ENCODE measurements at places on chromosomes 11 and 22.

- DNase-seq, result no peak
Observed at GRCh38 chr22:44721213-44721612, 19.2 kb downstream of the PRR5 start.

- no peak for DNase-seq
Observed at GRCh38 chr11:8106679-8107078, 25.7 kb downstream of the TUB start.

GRCh38 chr11:102476812-102477211 lies 24.2 kb upstream of the TMEM123 start:
- DNase-seq, result no peak

GRCh38 chr11:16793511-16793910 lies 55.1 kb downstream of the C11orf58 start:
- DNase-seq, result no peak

GRCh38 chr11:42462558-42463310 lies 849.1 kb upstream of the API5 start:
- no peak for DNase-seq

GRCh38 chr11:119905162-119905561 lies 176.2 kb upstream of the NECTIN1 start:
- no peak for DNase-seq

DNA sequence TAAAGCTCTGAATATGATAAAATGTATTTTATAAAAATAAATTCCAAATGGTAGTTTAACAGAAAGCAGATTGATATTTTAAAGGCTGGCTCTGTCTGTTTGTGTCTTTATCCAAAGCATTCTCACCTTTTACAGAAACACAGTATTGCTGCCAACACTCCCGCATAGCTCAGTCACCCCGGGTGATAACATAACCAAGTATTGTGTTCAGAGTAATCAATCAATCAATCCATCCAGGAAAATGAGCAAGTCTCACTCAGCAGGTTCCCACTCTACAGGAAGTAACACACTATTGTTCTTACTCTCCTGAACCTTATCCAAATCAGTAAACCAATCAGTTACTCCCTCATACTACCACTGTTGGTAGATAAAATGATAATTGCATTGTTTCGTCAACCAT lies 203.4 kb downstream of the LRRC4C start:
- DNase-seq, result no peak

GRCh38 chr22:48750282-48750681 lies 1077.4 kb downstream of the BRD1 start:
- no peak for DNase-seq

DNA sequence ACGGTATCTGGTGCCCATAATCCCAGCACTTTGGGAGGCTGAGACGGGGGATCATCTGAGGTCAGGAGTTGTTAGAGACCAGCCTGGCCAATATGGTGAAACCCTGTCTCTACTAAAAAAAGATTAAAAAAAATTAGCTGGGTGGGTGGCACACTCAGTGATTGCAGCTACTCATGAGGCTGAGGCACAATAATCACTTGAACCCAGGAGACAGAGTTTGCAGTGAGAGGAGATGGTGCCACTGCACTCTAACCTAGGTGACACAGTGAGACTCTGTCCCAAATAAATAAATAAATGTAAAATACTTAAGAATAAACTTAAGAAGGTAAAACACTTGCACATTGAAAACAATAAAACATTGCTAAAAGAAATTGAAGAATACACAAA lies 90.4 kb downstream of the ZNF280B start:
- DNase-seq, result no peak

- DNase-seq, result no peak
Observed at GRCh38 chr11:78651923-78652842, 77.5 kb upstream of the NARS2 start.

DNA sequence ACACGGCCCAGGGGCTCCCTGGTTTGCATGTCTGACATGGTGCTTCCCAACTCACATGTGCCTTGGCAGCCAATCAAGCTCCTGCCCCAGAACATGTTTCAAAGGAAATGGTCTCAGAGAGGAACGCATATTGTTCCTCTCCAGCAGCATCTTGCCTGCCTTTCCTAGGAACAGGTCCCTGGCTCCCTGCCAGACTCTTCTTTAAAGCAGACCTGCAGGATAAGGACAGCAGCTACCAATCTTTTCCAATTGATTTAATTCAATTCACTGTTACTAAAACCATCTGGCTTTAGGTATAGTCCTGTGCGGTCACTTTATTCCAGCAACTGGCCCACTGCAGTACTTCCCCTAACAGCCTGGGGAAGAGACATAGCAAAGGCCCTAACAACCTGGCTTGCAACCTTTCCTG lies 79.9 kb downstream of the AMBRA1 start:
- no peak for DNase-seq

GRCh38 chr11:78731027-78731426 lies 156.4 kb upstream of the NARS2 start:
- DNase-seq, result no peak

DNA sequence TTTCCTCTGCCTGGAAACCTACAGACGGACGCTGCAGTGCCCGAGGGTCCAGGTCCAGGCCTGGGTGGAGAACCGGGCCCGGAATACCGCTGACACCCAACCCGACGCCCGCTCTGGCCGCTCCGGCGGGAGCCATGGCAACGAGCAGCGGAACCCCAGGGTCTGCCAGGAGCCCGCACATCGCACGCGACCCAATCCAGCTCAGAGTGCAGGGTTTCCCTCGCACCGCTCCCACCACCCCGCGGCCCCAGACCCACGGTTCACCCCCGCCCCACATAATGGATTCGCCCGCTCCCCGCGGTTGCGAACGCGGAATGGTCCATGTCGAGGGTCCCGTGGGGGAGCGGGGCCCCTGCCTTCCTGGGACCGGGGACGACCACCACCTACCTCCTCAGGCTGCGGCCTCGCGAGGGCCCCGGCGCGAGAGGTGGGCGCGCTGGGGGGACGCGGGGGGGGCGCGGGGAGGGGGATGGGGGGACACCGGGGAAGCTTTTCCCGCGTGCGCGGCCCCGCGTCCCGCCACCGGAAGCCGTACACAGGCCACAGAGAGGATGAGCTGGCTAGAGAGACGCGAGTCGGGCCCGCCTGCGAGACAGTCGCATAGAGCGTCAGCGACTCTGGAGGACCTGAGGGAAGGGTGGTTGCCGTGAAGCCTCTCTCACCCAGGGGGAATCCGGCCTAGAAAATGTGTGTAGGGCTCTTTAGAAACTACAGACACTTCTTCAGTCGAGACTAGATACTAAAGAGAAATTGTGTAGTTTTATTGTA lies at the start of gene SSRP1:
Gene SSRP1 (minus strand): TSS at position 550 of the 768 bp plus-strand sequence. CDS start 771 bp downstream, outside the sequence.
- DNase-seq, result peak; percentile 84

DNA sequence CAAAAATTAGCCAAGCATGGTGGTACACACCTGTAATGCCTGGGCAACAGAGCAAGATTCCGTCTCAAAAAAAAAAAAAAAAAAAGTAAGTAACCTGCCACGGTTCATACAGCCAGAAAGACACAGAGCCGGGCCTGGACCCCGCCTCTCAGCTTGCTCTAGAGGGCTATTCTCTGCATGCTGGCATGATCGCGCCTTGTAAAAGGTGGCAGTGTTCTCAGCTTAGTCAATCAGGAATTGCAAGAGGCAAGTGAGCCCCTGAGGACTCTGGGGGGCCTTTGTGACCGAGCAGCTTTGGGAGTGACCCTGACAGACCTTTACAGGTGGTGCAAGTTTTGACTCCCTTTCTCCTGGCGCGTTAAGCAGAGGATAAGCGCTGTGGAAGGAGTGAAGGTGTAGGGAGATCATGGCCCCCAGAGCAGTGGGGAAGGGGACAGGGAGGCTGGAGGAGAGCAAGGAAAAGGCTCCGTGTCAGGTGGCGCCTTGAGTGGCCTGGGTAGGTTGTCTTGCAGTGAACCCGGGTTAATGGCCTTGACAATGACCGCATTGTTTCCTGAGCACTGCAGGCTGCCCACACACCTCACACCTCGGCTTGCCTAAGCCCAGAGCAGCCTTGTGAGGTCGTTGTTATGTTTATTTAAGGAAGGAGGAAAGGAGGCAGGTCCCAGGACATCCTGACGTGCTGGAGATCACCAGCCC lies 48.9 kb downstream of the CDPF1 start:
- no peak for DNase-seq

DNA sequence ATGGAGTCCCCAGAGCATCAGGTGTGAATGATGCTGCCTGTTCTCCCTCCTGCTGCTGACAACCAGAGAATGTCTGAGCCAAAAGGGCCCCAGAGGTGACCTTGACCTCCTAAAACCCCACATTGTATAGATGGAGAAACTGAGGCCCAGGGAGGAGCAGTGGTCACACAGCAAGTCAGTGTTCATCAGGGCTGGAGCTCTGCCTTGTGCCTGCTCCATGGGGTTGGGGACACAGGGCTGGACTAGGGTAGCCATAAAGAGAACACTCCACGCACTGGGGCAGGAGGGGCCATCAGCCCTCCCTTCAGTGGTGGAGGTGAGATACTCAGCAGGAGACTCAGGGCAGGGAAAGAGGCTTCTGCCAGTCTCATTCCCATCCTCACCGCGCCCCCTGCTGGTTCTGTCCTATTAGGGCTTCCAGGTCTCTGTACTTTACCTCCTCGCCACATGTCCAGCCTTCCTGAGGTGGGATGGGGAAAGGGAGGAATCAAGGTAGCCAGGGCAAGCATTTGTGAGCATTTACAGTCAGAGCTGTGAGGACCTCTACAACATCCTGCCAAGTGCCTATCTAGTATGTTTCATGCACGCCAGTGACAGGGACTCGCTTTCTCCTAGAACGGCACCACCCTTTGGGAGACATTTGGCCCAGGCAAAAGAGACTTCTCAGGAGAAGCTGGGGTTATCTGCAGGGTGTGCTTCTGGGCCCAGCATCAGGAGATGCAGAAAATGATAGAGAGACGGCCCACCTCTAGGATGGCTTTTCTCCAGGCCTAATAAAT lies 43.2 kb downstream of the NEU3 start:
- peak; percentile 18 for DNase-seq

GRCh38 chr22:28115426-28115825 lies 196.4 kb upstream of the PITPNB start:
- DNase-seq, result no peak

DNA sequence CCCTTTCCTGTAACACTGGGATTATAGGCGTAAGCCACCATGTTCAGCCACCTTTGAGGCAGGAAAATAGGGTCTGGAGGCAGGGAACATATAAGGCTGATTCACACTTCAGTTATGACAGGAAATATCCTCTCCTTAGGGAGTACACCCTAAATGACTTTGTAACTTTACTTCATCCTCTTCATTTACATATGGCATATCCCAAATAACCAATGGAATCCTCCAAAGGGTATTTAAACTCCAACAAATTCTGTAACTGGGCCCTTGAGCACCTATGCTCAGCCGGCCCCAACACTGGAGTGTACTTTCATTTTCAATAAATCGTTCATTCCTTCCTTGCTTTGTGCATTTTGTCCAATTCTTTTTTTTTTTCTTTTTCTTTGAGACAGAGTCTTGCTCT lies 1.6 kb upstream of the KAT5 start:
- no peak for DNase-seq

GRCh38 chr22:44193535-44193891 lies 12.8 kb downstream of the PARVG start:
- no peak for DNase-seq

DNA sequence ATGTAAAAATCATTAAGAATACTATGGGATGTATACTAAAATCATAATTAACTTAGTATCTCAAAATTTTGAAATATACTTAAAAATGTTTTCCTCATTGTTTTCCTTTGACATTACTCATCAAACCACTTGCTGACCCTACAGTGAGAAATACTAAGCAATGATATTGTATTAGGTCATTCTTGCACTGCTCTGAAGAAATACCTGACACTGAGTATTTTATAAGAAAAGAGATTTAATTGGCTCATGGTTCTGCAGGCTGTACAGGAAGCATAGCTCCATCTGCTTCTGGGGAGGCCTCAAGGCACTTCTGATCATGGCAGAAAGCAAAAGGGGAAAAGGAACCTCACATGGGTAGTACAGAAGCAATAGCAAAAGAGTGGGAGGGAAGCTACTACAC lies 950.9 kb upstream of the CHORDC1 start:
- no peak for DNase-seq

DNA sequence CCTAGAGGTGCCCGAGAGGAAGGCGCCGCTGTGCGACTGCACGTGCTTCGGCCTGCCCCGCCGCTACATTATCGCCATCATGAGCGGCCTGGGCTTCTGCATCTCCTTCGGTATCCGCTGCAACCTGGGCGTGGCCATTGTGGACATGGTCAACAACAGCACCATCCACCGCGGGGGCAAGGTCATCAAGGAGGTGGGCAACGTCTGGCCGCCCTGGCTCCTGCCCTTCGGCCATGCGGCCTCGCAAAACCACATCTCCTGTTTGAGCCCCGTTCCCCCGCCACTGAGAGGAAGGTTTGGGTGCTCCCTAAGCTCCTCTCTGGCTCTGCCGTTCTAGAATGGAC lies 3.4 kb downstream of the SLC17A6 start:
- DNase-seq, result no peak

- no peak for DNase-seq
Observed at GRCh38 chr22:45885941-45886395, 91.0 kb downstream of the WNT7B start.

DNA sequence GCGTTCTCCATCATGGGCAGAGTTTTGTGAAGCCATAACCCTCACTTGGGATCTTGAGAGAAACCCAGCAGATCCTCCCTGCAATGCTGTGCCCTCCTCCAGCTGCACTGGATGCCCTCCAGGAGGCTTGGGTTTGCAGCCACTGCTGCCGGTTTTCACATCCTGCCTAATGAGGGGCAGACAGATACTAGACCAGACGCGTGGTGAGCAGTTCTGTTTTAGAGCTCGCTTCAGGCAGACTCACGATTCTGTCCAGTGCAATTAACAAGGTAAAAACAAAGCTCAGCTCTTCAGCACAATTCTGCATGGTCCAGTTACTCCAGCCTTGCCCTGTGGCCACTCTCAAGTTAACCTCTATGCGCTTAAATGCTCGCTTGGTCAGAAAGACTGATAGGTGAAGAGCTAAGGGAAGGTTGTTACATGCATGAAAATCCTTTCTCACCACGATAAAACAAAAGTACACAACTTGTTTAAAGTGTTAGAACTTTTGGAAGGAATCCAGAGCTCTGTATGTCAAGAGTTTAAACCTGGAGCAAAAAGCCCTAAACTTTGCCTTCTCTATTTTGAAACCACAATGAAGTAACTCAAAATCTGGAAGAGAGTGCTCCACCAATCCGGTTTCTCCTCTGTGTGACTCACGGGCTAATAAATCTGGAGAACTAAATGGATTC lies 292.3 kb upstream of the FAT3 start:
- no peak for DNase-seq

- no peak for DNase-seq
Observed at GRCh38 chr11:124754309-124754708, 2.3 kb upstream of the VSIG2 start.

GRCh38 chr11:32659672-32660071 lies 76.0 kb downstream of the EIF3M start:
- no peak for DNase-seq

GRCh38 chr22:17264321-17265052 lies 45.3 kb upstream of the ADA2 start:
- no peak for DNase-seq

DNA sequence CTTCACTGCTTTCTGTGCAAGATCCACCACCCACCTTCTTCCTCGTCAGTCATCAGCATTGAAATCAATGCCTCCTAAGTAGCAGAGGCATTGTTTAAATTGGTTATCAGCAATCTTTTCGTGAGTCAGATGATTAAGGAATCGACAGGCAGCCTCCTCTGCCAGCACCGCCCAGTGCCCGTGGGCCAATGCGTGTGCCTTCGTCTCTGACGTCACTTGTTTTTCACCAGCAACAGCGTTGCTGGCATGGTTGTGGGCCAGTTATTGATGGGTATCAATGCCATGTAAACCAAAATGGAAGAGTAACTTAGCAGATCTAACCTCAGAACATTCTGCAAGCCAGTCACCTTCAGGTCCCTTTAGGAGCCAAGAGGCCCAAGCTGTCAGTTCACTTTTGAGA lies 69.6 kb downstream of the BARX2 start:
- no peak for DNase-seq

- no peak for DNase-seq
Observed at GRCh38 chr22:29994027-29994715, 86.1 kb upstream of the HORMAD2 start.
